ENCODE measurements at places on chromosomes 3 and 15.

- no peak for DNase-seq
Measured at GRCh38 chr3:196603683-196604082, 35.2 kb downstream of the FBXO45 start.

- no peak for DNase-seq
Measured at GRCh38 chr3:32136703-32137102, 30.3 kb downstream of the GPD1L start.

- DNase-seq, result no peak
Measured at GRCh38 chr3:124147429-124147828, 155.5 kb upstream of the ROPN1 start.

DNA sequence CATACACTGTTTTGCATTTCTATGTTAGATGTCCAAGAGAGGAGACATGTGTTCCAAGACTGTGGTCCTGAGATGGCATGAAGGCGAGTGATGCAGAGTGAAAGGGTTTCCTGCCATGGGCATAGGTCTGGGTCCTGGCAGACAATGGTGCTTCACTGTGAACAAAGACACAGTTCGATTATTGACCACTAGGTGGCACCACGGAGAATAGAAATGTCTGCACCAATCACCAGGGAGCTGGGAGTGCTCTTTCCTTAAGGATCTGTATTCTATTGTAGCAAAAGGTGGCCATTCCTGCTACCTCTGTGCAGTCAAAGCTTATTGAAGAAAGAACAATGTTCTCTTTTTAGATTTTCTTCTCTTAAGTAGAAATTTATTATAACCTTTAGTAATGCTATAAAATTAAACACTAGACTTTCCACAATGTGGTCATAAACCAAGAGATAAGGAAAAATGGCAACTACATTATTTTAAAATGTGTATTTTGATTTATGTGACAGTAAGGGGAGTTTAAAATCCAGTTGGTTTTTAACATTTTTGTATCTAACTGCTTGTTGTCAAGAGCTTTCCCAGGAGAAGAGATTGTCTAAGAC lies 88.7 kb downstream of the GABRG3 start:
- DNase-seq, result no peak

GRCh38 chr3:16064642-16065414 lies 109.7 kb upstream of the GALNT15 start:
- DNase-seq, result no peak

GRCh38 chr15:85762039-85762755 lies 32.5 kb downstream of the KLHL25 start:
- no peak for DNase-seq

DNA sequence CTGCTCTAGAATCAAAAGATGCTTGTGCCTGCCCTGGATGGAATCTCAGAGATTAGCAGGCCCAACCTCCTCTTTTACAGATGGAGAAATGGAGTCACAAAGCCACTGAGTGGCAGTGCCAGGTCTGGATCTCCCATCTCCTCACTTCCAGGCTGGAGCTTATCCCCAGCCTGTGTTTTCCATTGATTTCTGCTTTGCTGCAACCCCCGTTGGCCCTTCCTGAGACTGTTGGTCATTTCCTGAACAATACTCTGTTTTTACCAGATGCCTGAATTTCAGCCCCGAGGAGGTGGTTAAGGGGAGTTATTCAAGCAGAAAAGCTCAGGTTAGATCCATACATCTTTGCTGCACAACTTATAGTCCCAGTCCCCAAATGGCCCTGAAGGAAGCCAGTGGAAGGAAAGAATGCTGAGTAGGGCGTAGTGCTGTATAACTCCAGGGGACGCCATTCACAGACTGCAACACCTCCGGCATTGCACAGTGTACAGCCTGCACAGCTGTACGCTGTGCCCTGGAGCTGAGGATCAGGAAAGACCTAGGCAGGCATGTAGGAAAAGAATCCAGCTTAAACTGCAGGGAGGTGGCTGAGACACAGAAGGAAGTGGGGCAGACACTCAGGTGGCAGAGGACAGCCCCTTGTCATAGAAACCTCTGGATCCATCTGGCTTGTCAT lies 77.5 kb downstream of the RPLP1 start:
- no peak for DNase-seq

GRCh38 chr15:68063606-68064005 lies 9.5 kb downstream of the PIAS1 start:
- DNase-seq, result no peak

- no peak for DNase-seq
Measured at GRCh38 chr3:48241796-48242455, 1.0 kb downstream of the ZNF589 start.

- no peak for DNase-seq
Measured at GRCh38 chr3:173501931-173502489, 104.5 kb downstream of the NLGN1 start.

DNA sequence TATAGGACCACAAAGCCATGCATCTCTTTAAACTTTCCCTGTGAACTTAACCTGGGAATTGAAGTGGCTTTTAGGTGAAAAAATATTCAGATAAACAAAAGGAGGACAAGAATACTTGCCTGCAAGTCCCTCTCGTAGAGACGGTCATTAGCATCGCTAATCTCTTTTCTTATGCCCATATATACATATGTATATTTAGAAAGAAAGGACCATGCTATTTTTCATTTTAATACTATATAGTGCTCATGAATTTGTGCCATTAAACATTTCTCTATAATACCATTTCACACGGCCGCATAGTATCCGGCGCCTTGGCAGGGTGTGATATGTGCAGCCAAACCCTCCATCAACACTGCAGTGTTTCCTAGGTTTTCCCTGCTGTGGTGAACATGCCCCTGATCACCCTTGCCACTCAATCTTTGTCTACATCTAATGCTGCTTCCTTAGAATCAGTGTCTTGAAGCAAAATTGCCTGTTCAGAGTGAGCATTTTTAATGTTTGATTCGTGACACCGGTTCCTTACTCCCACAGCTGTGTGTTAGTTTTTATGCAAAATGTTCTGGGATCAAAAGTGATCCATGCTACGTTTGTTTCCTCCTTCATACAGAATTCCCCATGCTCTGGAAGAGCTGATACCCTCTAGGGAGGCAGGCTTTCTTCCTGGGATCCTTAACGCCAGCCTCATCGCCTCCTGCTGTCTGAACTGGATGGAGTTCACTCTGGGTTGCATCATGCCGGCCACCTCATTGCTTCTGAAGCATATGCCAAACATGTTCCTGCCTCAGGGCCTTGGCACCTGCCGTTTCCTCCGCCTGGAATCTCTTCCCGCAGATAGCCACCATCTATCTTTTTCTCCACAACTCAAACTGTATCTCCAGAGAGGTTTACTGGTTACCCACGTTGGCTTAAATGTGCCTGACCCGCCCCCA lies 118.1 kb downstream of the FBLN2 start:
- no peak for DNase-seq

GRCh38 chr3:134652886-134653630 lies 2.2 kb upstream of the KY start:
- no peak for DNase-seq

DNA sequence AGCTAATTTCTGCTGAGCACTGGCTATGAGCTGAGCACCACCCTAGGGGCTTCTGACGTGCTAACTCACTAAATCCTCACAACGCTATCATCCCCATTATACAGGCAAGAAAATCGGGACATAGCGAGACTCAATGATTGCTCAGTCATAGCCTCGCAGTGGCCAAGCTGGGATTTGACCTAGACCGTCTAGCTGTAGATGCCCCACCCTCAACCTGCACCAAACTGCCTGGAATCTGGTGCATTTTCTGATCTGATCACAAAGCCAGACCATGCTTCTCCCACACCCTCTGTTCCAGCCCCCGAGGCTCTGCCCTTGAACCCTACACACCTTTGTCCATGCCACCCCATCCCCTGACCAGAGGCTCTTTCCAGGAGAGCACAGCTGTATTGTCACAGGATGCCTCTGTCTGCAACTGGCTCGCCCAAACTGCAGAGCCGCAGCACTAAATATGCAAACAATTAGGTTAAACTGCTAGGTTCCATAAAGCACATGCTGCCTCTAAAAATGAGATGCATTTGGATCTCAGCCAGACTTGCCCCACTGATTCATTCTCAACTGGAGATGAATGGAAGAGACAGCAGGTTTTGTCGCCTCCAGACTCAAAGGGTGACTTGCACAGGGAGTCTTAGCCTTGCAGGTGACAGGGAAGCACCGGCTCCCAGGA lies 95.2 kb downstream of the NUP210 start:
- DNase-seq, result no peak

DNA sequence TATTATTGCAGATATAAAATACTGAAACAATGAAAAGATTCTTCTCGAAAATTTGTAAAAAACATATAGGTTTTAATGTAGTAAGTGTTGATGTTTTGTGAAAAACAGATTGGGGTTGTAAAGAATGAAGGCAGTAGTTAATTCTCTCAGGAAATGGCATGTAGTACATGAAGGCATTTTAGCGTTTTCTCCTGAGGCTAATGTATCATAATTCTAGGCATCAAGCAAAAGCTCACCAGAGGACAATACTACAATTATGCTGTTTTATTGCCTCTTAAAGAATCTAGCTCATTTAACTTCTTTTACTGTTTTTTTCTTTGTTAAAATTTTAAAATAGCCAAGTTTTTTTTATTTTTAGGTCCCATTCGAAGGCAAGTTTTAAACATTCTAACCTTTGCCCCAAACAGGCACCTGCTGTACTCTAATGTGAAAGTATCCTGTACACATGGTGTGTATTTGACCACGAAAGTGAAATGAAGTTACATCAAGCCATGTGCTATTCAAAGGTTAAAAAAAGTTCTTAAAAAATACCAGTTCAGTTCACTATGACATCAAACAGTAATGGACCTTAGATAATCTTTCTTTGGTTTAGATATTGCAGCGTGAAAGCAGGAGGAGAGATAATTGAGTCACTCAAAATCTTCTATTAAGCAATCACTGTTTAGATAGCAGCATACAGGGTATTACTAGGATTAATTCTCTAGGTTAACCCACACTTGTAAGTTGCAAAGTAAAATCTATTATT lies 163.6 kb downstream of the ECT2 start:
- no peak for DNase-seq

- no peak for DNase-seq
Measured at GRCh38 chr3:119657887-119658702, 2.3 kb downstream of the POPDC2 start.

- DNase-seq, result no peak
Measured at GRCh38 chr3:170494766-170495165, 76.1 kb downstream of the CLDN11 start.

DNA sequence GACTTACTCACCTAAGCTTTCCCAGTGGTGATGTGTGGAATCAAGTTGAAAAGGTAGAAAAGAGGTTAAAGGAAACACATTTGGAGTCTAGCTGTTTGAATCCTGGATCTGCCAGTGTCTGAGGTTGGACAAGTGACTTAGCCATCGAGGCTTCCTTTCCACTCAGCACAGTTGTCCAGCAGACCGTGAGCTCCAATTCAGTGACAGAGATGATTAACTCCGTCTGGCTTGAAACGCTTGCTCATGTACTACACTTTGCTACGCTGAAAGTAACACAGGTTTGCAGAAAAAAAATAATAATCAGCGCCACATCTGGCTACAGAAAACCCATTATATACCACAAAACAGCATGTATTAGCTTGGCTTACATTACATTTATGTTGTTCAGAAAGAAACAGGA lies 364.9 kb upstream of the MCTP2 start:
- DNase-seq, result no peak

DNA sequence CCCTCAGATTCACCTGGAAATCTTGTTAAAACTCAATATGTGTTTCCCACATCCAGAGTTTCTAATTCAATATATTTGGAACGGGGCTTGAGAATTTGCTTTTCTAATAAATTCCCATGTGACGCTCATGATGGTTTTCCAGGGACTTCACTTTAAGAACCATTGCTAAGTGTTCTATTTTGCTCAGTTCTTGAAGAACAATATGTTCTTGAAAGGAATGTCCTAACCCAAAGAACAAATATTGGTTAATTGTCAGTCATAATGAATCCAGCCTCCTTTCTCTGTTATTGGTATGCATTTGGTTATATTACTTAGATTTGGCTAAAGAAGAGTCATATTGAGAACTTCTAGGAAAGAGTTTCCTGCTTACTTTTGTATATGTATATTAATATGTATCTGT lies 4.4 kb upstream of the PLSCR2 start:
- DNase-seq, result no peak

DNA sequence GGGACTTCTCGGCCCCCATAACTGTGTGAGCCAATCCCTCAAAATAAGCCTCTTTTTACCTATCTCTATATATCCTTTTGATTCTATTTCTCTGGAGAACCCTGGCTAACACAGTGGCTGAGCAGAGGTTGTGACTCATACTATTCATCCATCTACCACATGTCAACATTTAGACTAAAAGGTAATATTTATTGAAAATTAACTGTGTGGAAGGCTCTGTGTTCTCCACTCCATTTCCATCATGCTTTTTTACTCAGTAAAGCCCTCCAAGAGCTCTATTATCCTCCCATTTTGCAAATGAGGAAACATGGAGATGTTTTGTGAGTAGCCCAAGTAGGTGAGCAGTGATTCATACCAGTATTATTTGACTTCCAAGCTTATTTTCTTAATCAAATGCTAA lies 217.9 kb upstream of the DCBLD2 start:
- DNase-seq, result no peak

DNA sequence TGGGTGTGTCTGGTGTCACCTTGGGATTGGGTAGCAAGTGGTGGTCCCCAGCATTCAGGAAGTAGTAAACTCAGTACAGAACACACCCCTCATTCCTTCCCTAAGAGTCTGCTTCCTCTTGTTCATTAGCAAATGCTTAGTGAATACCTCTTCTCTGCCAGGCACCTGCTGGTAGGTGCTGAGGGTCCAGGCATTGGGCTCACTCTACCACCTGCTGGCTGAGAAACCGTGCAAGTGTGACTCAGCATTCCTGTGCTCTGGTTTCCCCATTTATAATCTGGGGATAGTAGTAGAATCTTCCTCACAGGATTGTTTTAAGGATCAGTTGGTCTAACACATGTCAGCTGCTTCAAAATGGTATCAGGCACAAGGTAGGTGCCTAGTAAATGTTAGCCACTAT lies 4.8 kb downstream of the SHF start:
- DNase-seq, result no peak

DNA sequence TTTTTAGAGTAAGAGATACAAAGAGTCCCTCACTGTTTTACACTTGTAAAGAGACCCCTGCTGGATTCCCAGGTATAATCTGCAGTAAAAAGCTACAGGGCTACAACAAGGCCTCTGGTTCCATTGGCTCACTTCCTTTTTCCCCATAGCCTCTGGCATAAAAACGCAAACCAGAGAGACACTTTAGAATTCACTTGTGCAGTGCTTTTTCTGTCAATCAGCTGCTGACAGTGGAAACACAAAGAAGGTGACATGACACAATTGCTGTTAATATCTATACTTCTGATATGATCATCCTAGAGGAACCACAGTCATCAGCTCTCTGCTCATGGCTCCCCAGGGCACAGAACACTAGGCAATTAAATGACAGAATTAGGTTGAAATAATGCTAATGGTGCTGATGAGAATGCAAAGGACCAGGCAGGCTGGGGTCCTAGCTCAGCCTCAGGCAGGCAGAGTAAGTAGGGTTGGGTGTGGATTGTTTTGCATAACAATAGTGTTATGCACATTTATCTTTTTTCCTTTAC lies 667.9 kb upstream of the CFAP20DC start:
- no peak for DNase-seq
